Activated T-helper 1 cell treated with anti-CD3 and anti-CD28 coated beads, Interleukin-12 subunit alpha, Interleukin-12 subunit beta, Interleukin-2, Interleukin-4 antibody, amounts not matched to agents 30 ng/mL and 10 ng/mL and 1 ng/mL, durations not matched to agents 14 hours and 24 hours and 36 hours (primary cell): ENCODE measurements at places on chromosomes 7 and 10. TPM values are rescaled to one million over a fixed set of nuclear protein-coding genes. Genes with fewer than 3 reads are reported as not detected.

- peaks cover 53% of the 10 kb centered on the region for H3K36me3 ChIP-seq
- DNase-seq: no peak
- H3K4me3 ChIP-seq: no peak overlapping the region
- H3K27me3 ChIP-seq: no peaks in the 10 kb centered on the region
These were observed 23.9 kb downstream of the KRIT1 start for GRCh38 chr7:92221766-92222165.

GRCh38 chr7:44823255-44823781, 24.6 kb downstream of the H2AZ2 start:
- H3K27ac ChIP-seq: peak overlapping the region; percentile 45
- peaks cover 9% of the 10 kb centered on the region for H3K4me1 ChIP-seq
- no peak for DNase-seq
- no peaks in the 10 kb centered on the region for H3K27me3 ChIP-seq
- H3K36me3 ChIP-seq: peaks cover 15% of the 10 kb centered on the region
- no peak overlapping the region for H3K4me3 ChIP-seq

- H3K27ac ChIP-seq: no peak overlapping the region
- no peaks in the 10 kb centered on the region for H3K27me3 ChIP-seq
- no peak for DNase-seq
- H3K36me3 ChIP-seq: no peaks in the 10 kb centered on the region
These were observed 206.9 kb downstream of the ATRNL1 start for GRCh38 chr10:115300080-115300479.

DNA sequence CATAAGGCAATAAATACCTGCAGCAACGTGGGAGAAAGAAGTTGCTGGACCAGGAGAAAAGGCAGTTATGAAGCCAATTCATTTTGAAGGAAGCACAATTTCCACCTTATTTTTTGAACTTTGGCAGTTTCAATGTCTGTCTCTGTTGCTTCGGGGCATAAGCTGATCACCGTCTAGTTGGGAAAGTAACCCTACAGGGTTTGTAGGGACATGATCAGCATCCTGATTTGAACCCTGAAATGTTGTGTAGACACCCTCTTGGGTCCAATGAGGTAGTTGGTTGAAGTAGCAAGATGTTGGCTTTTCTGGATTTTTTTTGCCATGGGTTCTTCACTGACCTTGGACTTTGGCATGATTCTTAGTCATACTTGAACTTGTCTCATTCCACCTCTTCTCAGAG, 13.0 kb downstream of the DUSP5 start:
- no peak for DNase-seq
- peaks cover 84% of the 10 kb centered on the region for H3K4me1 ChIP-seq
- no peaks in the 10 kb centered on the region for H3K27me3 ChIP-seq
- H3K36me3 ChIP-seq: peaks cover 92% of the 10 kb centered on the region

Gene CPA2
- not detected in 2 replicates for total RNA-seq

Gene MEST
- total RNA-seq: 4.1 and 9.1 TPM in 2 replicates

Gene HOXA2
- not detected in 2 replicates for total RNA-seq

Gene STARD3NL
- total RNA-seq: 28.5 and 31.5 TPM in 2 replicates

Gene LIPK
- total RNA-seq: not detected in 2 replicates

Gene KLHDC10
- total RNA-seq: 13.2 and 15.6 TPM in 2 replicates
